ENCODE measurements at places on chromosomes 5 and 9. TPM values are rescaled to one million over a fixed set of nuclear protein-coding genes. Genes with fewer than 3 reads are reported as not detected.

GRCh38 chr9:92289708-92290390 lies 3.6 kb downstream of the IARS1 start:
- peaks cover 15% of the 10 kb centered on the region for H3K4me1 ChIP-seq
- no peaks in the 10 kb centered on the region for H3K27me3 ChIP-seq
- no peak overlapping the region for H3K27ac ChIP-seq
- peak; percentile 37 for DNase-seq
- peaks cover 23% of the 10 kb centered on the region for H3K36me3 ChIP-seq

GRCh38 chr5:149304195-149305078 lies 32.8 kb downstream of the AFAP1L1 start:
- H3K4me3 ChIP-seq: no peak overlapping the region
- H3K27me3 ChIP-seq: no peaks in the 10 kb centered on the region
- DNase-seq: no peak
- H3K4me1 ChIP-seq: no peaks in the 10 kb centered on the region
- no peaks in the 10 kb centered on the region for H3K36me3 ChIP-seq

Gene SPATA31C2
- not detected for total RNA-seq

Gene DND1
- total RNA-seq: 1.0 TPM

Gene IRGM
- total RNA-seq: not detected
